Activated CD4-positive, alpha-beta T cell treated with anti-CD3 and anti-CD28 coated beads, Interleukin-2, amount 50 U/mL, for 48 hours (primary cell): ENCODE measurements at places on chromosomes 6 and 20.

GRCh38 chr6:144160431-144161005 is 10.2 kb downstream of the STX11 start:
- DNase-seq = no peak

DNA sequence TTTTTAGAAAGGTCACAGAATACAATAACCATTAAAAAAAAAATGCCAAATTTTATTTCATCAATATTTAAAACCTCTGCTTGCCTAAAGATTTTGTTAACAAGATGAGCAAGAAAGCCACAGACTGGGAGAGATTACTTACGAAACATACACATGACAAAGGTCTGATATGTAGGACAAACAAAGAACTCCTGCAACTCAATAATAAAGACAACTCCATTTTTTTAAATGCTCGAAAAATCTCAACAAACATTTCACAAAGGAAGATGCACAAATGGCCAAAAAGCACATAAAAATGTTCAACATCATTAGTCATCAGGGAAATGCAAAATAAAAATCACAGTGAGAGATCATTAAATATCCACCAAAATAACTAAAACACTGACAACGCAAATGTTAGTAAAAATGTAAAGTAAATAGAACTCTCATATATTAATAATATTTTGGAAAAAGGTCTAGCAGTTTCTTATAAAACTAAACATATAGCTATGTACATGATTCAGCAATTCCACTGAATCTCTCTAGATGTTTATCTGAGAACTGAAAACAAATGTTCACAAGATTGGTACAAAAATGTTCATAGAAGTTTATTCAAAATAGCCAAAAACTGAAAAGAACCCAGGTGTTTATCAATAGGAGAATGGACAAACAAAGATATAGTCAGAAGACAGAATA is 10.3 kb downstream of the STK38 start:
- no peak for DNase-seq

- no peak for DNase-seq
Observed at GRCh38 chr20:16020971-16021370, 552.3 kb downstream of the KIF16B start.

DNA sequence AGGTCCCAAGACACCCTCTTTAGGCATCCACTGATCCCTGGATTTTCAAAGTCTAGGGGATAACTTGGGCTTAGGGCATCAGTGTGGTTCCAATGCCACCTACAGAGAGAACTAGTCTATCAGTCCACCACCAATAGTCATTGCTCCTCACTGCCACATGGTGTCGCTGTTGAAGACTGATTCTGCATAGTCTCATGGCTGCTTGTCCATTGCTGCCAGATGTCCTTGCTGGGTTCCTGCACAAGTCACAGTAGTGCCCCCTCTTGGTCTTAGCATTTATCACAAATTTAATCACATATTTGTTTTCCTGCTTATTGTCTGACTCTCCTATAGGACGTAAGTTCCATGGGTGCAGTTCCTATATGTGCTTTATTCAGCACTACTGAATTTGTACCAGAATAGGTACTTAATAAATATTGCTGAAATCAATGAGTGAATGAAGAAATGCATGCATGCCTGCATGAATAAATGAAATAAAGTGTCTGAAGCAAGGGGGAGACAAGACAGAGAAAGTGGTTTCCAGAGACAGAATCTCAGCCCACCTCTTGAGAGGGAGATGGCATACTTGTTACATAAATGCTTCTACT is 45.9 kb upstream of the RALY start:
- peak; percentile 53 for DNase-seq

DNA sequence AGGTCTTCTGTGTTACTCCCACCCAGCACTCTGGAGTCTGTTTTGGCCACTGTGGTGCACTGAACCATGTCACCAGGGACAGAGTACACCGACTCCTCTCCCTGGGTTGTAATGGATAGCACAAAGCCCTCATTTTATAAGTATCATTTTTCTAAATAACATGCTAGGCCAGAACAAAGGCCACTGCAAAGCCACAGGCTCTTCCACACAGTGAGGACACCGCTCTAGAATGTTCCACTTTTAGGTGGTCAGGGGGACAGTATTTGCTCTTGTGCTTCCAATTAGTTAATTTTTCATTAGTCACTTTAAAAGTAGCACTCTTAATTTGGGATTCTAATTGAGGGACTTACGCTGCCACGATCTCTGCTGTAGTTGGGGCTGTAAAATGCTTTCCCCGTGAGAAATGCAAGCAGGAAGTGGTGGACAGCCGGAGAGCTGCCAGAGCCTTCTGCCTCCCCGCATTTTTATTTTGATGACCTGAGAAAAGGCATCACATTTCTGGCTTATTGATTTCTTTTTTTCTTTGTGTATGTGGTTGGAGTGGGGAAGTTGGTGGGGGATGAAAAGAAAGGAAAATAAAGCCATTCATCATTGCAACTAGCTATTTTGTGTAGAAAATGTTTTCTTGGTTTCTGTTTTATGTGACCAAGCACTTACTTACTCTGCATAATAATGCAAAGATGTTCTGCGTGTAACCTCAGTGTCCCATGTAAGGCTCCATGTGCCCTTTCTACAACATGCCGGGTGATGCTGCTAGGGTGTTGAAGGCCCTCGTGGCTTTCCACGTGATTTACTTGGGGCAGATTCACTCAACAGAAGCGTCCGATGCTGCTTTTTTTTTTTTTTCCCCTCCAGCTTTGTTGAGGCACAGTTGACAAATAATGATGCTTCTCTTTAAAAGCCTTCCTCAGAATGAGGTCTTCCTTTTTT is 195.9 kb downstream of the SASH1 start:
- DNase-seq = no peak

- DNase-seq = no peak
Observed at GRCh38 chr6:159193923-159194322, 24.7 kb downstream of the FNDC1 start.

- DNase-seq = no peak
Observed at GRCh38 chr6:104421650-104422049, 438.1 kb downstream of the HACE1 start.

DNA sequence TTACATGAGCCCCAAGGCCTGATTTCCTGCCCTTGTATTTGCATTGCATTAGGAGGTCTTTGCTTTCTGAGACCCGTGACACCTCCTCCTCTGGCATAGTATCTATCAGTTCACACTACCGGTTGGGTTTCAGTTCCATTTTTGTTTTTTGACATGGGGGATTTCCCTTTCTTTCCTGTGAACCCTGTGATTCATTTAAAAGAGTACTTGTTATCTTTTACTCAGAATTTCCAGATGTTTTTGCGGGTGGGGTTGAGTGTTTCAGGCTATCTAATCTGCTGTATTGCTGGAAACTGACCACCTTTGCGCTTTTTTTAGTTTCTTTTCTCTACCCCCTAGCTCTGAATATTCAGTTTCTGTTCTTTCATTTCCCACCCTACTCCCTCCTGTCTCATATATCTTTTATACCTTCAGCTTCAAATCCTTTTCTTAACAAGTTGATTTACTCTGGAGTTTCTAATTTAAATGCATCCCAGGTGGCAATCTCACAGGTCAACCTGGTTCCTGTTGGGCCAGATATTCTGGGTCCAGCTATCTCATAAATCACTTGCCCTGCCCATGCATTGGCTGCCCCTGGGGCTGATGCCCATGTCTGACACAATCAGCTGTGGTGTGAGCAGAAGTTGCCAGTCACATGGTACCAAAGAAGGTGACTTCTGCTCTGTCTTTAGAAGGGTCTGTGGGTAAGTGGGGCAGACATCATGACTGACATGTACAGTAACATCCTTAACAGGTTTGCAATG is 14.3 kb upstream of the NCOA3 start:
- peak; percentile 63 for DNase-seq

DNA sequence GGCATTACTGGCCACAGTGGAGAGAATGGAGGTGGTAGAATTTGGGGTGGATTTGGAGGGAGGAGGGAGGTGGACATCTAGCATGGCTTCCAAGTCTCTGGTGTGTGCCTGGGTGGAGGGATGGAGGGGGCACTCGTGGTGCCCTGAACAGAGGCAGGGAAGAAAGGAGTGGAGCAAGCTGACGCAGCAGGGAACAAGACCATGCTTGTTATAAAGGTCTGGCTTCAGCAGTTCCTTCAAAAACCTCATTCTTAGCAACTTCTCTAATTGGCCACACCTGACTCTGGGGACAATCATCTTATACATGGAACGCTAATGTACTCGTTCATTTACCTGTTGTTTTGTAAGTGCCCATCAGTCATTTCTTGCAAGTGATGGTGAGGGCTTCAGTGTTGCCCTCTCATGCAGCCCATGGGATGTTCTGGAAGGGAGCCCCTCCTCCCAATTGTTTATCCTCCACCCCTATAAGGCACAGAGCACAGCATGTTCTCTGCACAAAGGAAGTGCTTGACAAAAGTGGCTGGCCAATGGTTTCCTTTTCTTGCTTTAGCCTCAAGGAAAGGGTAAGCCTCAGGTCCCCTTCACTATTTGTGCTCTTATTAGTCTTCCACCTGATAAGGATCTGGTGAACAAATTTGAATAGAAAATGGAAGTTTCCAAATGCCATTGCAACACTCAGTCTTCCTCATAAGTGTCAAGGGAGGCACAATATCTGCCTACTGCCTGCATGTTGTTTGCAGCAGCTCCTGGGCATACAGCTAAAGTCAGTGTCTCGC is 39.3 kb downstream of the GFOD1 start:
- no peak for DNase-seq

DNA sequence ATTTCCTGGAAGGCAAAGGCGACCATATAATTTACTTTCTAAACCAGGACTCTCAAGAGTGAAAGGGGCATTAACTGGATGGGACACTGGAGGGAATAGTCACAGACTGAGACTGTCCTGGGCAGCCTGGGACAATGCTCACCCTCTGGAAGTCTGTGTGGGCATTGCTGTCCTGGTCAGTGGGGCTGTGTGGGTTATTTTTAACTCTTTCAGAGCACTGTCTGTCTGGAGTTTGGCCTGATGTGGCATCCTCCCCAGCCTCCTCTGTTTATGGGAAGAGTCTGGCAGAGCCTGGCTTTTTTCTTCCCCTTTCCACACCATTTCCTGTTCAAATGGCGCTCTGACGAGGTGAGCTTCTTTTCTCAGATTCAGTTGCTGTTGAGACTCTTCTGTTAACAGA is 11.7 kb downstream of the DAAM2 start:
- no peak for DNase-seq

DNA sequence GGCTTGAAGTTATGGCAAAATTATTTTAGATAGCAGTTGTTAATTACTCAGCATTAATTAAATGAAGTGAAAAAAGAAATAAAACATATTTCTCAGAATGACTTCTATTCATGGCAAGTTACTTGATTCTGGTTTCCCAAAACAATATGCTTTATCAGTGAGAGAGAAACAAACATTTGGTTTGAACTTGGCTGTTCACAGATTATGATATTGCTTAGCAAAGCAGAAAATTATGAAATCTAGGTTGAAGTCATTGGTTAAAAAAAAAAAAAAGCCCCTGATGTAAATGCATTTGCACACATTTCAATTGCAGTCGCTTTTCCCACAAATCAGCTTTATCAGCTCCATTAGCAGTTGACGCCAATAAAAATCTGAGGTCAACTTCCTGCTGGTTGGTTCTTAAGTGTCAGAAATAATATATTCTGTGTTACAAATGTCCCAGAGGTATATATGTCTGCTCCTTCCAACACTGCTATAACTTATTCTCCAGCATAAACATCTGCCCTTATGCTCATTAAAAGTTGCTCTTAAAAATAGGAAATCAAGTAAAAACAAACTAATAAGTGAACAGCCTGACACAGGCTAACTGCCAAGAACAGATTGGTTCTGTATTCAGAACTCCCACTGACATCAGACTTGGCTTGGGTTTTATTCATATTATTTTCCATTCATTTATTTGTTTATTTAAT is 275.4 kb downstream of the PHF3 start:
- no peak for DNase-seq

DNA sequence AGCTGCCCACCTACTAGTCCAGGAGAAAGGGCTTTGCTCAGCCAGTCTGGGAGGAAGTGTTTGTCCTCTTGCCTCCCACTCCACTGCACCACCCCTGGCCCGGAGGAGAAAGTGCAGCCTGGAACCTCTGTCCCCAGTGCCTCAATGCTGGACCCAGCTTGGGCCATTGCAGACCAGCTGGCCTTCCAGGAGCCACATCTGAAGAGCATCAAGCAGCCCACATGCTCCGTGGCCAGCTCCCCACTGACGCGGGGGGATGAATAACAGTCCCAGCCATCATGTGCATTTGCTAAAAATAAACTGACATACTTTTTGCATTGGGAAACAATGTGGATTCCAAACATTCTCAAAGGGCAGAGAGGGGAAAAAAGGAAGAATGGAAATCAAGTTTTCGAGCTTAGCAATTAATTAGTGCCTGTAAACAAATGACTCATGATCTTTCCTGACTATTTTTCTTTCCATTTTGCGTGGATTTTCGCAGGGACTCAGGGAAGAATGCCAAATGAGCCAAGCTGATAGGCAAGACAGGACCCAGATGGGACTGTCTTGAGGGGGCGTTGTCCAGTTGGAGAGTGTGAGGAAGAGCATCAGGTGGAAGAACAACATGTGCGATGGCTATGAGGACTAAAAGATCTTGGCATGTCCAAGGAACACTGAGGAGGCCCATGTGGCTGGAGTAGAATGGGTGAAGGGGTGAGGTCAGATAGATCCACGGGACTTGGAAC is 34.1 kb downstream of the CEBPB start:
- no peak for DNase-seq

GRCh38 chr6:43887340-43887858 is 117.4 kb downstream of the VEGFA start:
- DNase-seq = no peak

GRCh38 chr6:83167726-83168278 is 25.3 kb downstream of the PGM3 start:
- DNase-seq = no peak

- DNase-seq = no peak
Observed at GRCh38 chr6:127517693-127518092, 1.4 kb downstream of the MTCL3 start.

DNA sequence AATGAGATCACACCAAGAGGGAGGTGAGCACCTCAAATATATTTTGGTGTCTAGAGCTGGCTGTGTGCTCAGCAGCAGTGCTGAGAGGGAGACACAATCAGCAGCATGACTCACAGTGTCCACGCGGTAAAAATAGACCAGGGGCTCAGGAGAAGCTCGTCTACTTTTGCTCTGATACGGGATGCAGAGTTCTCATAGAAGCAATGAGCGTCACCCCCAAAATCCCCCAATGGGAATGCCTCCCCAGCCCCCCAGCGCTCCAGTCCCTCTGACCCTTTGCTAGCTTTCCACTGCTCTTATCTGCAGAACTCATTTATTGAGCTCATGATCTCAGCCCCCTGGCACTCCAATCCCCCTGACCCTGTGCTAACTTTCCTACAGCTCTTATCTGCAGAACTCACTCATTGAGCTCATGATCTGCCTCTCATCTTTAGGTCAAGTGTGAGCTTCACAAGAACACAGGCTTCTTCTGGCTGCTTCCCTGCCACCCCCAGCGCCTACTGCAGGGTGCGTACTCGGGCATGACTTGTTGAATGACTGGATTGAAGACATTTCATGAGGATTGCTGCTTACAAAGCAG is 34.0 kb downstream of the SYNDIG1 start:
- DNase-seq = no peak

GRCh38 chr6:142763205-142763604 is 181.8 kb downstream of the HIVEP2 start:
- DNase-seq = no peak

- no peak for DNase-seq
Observed at GRCh38 chr6:37130704-37131103, 39.2 kb upstream of the PIM1 start.
